Fibroblast of skin of right biceps (primary cell): ENCODE measurements at places on chromosomes 7 and 10.

GRCh38 chr7:100489824-100490223, 6.1 kb downstream of the NYAP1 start:
- DNase-seq = peak; percentile 94

DNA sequence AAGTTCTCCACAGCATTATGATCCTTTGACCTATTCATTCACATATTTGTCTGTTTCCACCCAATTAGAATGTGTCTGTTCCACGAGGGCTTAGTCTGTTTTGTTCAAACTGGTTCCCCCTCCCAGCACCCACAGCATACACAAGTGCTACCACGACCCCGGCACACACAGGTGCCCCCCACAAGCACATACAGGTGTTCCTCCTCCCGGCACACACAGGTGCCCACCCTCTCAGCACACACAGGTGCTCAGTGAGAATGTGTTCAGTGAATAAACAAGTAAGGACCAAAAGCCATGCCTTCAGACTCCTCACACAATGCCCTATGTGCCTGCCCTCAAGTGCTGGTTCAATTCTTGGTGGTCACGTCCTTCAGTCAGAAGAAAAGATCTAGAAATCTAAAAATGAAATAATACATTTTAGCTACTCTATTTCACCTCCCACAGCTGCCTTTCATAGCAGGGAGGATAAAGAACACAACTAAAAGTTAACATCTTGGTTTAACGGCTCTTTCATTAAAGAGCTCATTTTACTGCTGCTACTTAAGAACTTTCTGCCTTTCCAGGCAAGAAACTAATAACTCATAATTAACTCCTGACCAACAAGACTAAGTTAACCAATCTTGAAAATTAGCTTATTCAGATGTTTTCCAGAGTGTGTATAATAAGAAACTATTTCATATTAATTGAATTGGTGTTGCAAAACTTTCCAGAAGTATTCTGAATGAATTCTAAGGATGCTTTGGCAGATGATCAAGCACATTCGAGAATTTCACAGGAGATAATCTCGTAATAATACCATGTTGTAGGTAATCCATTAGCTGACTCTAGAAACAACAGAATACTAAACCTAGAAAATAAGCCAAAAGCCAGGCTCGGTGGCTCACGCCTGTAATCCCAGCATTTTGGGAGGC, 2.3 kb downstream of the DNMBP start:
- DNase-seq = peak; percentile 34

DNA sequence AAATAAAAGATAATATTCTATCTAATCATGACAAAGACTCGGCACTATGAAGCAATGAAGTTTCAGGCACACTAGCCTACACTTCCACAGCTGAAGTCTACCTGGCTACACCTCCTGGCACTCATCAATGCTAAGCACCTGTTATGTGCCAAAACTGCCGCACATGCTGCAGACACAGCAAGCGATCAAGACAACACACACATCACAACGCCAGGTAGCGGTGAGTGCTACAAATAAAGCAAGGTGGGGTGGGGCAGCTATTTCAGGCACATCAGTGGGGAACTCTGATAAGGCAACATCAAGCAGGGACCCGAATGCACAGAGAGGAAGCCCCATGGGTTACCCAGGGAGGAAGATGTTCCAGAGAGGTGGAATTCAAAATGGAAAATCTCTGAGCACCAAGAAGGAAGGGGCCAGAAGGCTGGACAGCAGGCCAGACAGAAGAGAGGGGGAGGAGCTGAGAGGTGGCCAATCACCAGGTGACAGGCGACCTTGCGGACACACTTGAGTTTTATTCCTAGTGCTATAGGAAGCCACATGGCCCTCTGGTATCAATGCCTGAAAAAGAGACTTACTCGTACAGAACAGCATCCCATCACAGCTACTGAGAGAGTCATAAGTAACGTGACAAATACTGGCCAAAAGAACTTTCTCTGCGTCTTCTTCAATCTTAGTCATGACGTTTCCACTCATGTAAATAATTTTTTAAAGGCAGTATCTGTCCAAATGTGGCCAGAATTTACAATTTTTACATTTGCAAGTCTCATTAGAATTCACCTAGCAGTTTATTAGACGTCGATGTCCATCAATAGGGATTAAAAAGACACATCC, 8.0 kb downstream of the PSAP start:
- DNase-seq = no peak

DNA sequence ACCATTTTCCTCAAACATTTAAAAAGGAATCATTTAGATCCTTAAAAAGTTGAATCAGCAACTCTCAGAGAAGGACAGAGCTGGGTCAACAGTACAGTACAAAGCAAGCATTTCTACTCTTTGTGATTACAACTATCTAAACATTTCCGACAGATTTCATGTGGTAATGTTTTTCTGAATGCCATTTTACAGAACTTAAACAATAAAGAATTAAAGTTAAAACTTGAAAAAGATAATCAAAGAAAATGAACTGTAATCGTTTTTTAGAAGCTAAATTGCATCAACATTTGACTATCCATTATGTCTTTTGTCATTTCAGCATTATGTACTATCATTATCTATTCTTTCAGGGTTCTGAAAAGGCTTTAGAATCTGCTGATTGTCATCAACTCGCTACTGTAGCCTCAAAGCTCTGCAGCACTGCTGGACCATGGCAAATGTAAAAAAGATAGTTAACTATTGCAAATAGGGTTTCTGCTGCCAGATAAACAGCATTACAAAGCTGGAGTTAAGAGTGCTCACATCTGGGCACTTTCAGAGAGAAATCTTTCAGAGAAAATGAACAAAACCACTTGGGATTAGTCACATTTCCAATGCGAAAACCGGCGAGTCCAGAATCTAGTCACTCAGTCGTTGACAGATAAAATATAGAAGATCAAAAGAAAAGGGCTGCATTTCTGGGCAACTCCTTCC, 160.4 kb upstream of the LAMB4 start:
- no peak for DNase-seq

DNA sequence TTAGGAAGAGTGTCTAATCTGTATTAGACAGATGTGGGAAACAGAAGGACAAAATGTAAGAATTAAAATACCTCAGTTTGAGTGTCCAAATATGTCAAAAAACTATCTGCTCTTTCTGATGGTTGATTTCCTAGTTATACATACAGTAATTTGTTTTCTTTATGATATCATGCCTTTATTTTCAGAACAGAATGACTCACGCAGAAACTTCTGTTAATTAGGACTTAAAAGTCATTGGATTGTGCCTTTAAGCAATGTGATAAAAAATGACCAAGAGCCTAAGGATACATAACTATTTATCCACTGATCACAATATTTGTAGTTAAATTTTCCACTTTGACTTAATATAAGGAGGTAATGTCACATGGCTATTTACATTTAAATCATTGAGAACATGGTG, 206.7 kb upstream of the PTPRZ1 start:
- DNase-seq = no peak

- DNase-seq = peak; percentile 20
Observed at GRCh38 chr7:79434867-79435266, 18.6 kb downstream of the MAGI2 start.

- no peak for DNase-seq
Observed at GRCh38 chr7:150371131-150371995, 2.7 kb downstream of the REPIN1 start.

DNA sequence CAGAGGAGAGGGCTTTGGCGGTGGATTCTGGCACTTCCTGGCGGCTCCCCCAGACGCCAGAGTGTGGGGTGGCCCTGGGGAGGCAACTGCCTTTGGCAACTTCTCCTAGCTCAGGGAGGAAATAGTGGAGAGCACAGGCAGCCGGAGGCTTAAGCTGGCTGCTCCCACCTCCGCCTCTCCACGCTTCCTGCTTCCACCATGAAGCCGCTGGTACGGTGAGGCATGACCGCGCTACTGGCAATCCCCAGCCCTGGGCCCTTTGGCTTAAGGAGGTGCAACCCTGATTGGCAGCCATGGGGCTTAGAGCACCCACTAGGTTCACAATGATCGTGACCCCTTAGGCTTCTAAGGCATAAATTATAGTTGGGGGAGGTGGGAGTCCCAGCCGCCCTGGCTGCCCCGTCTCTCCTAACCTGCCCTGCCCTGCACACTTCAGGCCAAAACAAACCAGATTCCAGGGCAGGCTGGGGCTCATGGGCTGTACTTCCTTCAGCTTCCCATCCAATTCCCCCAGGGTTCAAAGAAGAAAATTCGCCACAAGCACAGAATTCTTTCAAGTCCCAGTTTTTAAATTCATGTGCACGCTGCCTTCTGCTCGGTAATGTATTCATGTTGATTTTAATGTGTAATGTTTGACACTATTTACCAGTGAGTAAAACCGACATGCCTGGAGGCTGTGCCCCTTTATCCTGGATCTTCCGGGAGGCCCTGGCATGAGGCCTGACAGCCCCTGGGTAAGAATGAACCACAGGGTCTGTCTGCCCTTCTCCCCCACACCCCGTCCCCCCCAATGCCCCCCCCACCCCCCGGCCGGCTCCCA, 90.7 kb upstream of the LRRC4 start:
- DNase-seq = no peak

DNA sequence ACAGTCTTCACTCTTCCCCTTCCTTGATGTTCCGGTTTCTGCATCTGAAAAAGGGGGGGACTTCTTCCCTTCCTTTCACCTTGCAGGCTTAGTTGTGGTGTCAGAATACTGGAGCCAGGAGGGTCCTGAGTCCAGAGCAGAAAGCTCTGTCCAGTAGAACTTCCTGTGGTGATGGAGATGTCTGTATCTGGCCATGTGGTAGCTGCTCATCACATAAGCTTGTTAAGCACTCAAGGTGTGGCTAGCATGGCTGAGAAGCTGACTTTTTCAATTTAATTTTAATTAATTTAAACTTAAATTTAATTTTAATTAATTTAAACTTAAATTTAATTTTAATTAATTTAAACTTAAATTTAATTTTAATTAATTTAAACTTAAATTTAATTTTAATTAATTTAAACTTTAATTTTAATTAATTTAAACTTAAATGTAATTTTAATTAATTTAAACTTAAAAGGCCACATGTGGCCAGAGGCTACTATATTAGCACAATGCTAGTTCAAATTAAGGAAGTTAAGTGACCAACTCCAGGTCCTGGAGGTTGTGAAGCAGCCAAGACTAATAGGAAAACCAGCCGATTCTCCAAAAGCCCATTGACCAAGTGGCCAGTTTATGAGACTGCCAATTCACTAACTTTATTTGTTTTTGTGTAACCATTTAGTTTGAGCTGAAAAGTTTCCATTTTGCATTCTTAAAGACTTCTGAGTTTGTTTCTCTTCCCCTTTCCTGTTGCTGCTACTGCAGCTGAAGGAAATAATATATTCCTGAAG, 16.3 kb downstream of the MSRB2 start:
- DNase-seq = no peak

- no peak for DNase-seq
Observed at GRCh38 chr7:129948338-129948737, 4.4 kb downstream of the UBE2H start.

GRCh38 chr10:59878289-59878688, 28.1 kb downstream of the CCDC6 start:
- no peak for DNase-seq

- no peak for DNase-seq
Observed at GRCh38 chr7:18637516-18637915, 142.0 kb downstream of the HDAC9 start.

DNA sequence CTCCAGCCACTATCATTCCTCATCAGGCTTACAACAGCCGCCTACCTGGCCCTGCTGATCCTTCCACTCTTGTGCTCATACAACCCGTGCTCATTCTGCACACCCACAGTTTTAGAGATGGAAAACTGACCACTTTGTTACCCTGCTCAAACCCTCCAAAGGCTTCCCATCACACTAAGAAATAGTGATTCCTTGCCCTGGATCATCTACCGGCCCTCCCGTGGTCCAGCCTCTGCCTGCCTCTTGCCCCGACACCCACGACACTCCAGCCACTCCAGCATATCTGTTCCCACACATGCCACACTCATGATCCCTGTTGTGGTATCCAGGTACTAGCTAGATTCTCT, 36.8 kb downstream of the CCDC6 start:
- no peak for DNase-seq

DNA sequence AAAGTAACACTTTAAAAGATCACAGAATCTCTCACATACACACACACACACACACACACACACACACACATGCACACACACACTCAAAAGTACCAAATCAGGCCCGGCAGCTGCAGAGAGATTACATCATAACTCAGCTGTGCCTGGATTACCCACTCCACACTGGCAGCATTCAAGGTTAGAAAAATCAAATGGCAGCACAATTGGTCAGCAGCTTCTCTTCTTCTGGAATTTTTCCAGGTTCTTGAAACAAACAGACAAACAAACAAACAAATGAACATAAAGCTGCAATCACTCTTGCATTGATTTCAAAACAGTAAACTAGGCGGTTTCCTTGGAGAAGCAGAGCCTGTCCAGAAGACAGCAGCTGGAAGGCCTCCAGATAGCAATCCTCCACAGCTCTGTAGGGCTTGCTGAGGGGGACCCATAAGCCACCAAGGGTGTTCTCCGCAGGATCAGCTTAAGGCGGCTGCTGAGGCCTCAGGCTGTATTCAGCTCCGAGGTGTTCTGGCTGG, 24.5 kb upstream of the FAM133B start:
- no peak for DNase-seq

DNA sequence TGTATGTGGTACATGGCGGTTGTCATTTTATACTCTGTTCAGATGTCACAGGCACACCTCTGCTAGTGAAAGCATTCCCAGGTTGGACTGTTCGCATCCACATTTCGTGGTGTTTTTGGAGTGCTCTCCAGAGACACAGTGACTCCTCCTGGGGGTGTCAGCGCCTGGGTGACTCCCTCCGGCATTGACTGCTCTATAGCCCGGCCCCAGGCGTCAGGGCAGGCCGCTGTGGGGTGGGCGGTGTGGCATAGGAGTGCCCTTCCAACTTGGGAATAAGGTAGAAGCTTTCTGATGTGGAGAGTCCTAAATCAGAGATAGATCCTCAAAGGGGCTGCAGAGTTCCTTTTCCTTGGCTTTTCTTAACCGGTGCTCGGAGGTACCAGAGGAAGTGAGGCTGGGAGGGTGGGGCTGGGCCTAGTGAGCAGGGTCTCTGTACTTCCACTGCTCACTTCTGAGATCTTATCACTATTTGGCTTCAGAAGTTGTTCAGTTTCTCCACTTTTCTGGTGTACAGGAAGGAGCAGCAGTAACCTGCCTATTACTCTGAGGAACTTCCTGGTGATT, 32.3 kb downstream of the CCNY start:
- no peak for DNase-seq

DNA sequence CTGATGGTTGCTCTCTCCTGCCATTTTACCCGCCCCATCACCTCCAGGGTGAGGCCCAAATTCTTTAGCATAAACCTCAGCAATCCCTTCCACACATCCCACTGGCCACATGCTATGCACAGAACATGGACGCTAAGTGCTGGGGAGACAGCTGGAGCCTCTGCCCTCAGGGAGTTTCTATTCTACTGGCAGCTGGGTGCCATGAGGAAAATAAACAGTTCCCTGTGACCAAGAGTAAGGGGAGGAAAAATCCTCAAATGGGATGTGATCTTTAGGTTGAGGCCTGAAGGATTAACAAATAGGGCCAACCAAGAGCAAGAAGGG, 1.2 kb downstream of the PARP12 start:
- no peak for DNase-seq
